ENCODE measurements at places on chromosomes 2 and 18. TPM values are rescaled to one million over a fixed set of nuclear protein-coding genes. Genes with fewer than 3 reads are reported as not detected.

Gene PIAS2
- 28.1 TPM for total RNA-seq

GRCh38 chr2:216090369-216090786, 8.7 kb downstream of the TMEM169 start:
- DNase-seq = no peak

DNA sequence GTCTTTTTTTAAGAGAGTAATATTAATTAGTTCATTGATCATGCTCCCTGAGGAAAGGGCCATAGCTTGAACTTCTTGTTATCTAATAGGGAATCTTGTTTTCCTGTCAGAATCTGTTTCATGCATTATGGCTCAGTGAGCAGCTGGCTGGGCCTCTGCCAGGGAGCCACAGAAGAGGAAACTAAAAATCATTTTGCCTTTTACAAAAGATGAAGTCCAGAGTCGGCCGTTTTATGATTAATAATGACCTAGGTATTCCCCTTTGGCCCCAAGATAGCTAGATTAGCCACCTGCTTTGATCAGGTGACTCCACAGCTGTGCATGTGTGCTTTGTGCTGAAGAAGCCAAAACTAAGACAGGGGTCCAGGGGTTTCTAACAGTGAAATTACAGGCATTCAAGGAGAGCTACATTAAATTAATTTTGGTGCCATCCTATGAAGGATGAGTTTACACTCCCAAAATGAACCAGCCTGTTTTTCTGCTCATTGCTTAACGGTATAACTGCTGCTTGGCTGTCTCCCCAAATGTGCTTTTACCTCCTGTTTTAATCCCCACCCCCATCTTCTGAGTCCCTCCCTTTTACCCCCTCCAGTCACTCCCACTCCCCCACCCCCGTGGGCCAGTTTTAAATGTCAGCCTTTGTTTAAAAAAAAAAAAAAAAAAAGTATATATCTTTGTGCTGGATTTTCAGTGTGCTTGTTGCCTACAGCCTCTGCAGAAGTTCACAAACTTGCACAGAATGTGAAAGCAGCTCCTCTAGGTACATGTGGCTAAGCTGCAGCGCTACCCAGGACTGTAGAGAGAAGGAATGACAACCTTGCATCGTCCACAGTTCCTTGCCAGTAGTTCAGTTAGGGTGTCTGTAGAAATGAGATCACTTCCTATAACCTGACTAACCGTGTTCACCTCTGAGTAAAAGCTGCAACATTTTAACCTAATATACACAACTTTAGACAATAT, 93.1 kb downstream of the CABLES1 start:
- DNase-seq = peak; percentile 62

GRCh38 chr2:54557601-54558187, 101.6 kb downstream of the SPTBN1 start:
- DNase-seq = peak; percentile 74

DNA sequence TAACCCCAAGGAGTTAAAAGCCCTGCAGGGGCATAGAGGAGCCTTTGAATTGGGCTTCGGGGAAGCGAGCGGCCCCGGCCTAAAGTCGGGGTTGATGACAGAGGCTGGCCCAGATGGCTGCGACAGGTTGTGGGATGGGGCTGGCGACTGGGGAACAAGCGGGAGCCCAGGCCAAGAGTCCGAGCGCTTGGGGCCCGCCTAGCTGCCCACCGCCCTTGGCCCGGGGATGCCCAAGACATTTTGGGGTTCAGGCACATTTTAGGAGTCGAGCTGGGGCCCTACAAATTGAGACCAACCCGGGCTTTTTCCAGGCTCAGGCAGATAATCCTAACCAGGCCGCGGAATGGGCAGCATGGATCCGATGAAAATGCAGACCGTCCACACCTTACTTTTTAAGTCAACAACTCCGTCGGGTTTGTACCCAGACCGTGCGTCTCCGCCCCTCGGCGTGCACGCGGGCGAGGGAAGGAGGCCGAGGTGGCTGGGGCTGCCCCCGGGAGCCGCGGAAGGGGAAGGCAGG, 507 bp downstream of the RTKN start:
- no peak for DNase-seq

DNA sequence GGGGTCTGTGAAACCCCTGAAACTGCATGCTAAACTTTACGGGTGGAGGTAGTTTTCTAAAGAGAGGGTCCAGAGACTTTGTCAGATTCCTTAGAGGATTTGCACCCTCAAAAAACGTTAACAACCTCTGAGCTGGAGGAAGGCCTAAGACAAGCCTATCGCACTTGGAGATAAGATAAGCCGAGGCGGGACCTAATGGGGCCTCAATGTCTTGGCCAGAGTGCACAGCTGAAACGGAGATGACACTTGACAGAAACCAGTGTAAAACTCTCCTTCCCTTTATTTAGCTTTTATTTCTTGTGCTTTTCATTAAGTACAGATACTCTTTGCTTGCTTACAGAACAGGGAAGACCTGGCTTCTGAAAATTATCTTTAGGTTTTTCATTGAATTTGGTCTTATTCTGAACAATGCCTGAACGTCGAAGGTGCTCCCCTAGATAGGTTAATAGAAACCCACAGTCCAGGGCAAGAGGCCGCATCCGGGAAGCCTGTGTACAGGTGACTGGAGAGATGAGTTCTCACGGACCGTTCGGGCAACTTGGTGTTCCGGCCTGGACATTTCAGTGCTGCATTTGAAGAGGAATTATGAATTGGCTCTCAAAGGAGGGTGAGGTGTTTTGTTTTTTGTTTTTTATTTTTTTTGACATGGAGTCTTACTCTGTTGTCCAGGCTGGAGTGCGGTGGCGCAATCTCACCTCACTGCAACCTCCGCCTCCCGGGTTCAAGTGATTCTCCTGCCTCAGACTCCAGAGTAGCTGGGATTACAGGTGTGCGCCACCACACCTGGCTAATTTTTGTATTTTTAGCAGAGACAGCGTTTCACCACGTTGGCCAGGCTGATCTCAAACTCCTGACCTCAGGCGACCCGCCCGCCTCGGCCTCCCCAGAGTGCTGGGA, 49.7 kb downstream of the SH3BP4 start:
- DNase-seq = no peak

GRCh38 chr2:200963124-200963917, at the start of gene ORC2:
Gene ORC2 (minus strand): TSS chr2:200963660. CDS start chr2:200958123, 5,537 bp downstream.
- peak; percentile 96 for DNase-seq

DNA sequence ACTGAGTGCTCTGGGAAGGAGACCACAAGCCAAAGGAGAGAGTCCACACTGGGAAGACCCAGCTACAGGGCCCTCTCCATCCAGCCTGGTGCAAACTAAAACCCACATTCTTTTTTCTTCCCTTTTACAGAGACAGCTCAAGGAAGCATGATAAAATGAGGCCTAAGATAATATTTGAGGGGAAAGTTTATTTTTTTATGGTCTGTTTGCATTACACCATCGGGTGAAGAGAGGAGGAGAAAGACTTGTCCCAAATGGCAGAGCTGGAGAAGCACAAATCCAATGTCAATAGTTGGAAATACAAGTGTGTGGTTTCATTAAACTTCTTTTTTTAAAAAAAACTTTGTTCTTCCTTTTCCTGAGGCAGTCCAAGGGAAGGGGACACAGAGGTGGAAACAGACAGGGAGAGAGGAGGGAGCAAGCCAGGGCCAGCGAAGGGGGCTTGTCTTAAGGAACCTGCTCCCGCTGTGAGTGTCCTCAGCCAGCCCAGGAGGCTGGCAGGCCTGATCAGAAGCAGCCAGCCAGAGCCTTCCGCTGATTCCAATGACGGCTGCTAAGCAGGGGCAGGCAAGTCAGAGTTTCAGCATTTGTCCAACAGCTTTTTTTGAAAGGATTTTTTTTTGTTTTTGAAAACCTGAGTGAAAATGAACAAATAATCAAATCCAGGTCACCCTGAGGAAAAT, 203.8 kb upstream of the SIX2 start:
- DNase-seq = no peak

GRCh38 chr2:163044114-163044513, 205.5 kb upstream of the KCNH7 start:
- DNase-seq = no peak
